ENCODE measurements at places on chromosomes 12 and 14. TPM values are rescaled to one million over a fixed set of nuclear protein-coding genes. Genes with fewer than 3 reads are reported as not detected.

HCAR2 gene
- 0.19 TPM for polyA plus RNA-seq

RNASE1 gene
- polyA plus RNA-seq = 164 TPM

RIN3 gene
- 6.4 TPM for polyA plus RNA-seq

TESPA1 gene
- 0.34 TPM for polyA plus RNA-seq

- no peak for DNase-seq
These were observed 18.0 kb downstream of the LRRC74A start for GRCh38 chr14:76844223-76844622.

DNA sequence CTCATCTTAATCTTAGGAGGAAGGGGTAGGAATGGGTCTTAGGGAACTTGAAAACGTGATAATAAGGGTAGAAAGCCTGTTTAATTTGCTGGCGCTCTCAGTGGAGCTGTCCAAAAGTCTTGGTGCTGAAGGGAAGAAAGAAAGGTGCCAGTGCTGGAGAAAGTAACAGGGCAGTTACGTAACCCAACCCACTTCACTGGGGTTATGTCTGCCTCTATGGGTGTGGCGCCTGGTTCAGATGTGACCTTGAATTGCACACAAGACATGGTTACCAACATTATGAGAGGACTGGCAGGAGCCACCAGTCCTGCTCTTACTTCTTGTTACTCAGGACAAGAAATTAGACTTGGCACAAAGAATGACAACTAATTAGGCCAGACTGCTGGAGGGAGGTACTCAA lies 18.6 kb upstream of the GPATCH2L start:
- peak; percentile 49 for DNase-seq

- no peak for DNase-seq
These were observed 54.2 kb downstream of the CKAP4 start for GRCh38 chr12:106193394-106194215.
